ENCODE measurements at places on chromosomes 6 and 20. TPM values are rescaled to one million over a fixed set of nuclear protein-coding genes. Genes with fewer than 3 reads are reported as not detected.

DNA sequence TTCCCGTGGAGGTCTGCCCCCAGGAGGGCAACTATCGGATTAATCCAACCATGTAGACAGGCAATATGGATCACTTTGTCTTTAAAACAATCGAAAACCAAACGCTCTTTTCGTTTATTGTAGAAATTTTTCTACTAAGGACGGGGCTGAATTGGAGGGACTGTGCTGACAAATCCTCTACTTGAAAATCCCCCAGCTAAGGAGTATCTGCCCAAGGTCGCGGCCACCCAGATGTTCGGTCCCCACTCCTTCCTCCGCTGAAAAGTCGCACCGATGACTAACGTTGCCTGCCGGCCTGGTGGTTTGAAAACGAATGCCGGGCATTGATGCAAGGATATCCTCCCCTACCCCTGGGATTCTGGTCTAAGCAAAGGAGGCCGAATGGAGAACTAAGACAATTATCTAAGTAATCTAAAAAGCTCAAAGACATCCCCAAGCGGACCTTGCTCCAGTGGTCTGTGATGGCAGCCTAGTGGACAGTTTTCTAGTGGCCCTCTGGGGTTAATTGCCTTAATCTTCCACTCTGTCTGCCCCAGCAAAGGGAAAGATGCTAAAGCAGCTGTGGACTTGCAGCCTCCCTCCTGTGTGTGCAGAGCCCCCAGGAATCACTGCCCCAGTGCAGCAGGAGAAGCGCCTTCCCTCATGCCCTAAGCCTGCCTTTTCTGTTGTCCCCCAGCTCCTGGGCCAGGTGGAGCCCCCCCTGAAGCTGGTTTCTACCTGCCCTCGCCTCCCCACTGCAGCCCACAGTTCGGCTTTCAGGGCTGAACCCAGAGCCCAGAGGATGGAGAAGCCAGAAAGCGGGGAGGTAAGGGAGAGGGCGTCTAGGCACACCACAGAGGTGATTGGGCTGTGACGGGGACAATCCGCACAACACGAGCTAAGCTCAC lies 3.6 kb upstream of the FOXC1 start:
- no peak overlapping the region for H3K4me3 ChIP-seq
- H3K27ac ChIP-seq: no peak overlapping the region
- peaks cover 18% of the 10 kb centered on the region for H3K4me1 ChIP-seq
- H3K36me3 ChIP-seq: no peaks in the 10 kb centered on the region

The GRIK2 gene
- total RNA-seq: 1.1 TPM

- no peaks in the 10 kb centered on the region for H3K36me3 ChIP-seq
- H3K4me3 ChIP-seq: no peak overlapping the region
- no peak overlapping the region for H3K27ac ChIP-seq
- H3K4me1 ChIP-seq: peaks cover 12% of the 10 kb centered on the region
- DNase-seq: no peak
Measured at GRCh38 chr6:32096087-32096393, 13.1 kb downstream of the TNXB start.

DNA sequence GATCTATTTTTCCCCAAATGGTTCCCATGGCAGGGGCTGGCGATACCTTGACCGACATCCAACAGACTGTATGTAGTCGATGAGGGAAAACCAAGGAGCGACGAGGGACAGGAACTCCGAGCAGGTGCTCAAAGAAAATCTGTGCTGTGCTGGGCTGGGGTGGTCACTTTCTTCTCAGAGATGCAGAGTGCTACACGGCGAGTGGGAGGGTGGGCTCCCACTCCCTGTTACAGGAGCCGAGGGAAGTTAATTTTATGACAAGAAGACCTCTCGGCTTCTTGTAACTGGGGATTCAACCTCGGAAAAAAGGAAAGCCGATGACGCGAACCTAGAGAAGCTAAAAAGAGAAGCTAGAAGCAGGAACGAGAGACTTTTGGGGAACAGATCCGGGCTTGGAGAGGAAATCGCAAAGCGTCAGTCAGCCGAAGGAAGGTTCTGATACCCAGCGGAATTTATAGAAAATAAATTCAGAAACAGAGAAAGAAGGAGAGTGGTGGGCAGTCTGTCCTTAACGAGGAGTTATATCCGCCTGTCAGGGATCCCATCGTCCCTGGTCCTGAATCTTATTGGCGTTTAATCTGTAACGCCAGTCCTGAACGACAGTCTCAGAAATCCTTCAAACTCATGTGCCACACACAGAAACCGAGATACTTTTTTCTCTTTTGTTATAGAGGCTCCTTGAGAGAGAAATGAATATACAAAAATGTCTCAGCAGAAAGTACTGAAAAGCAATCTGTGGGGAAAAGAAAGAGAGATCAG lies 84.6 kb upstream of the ZNF322 start:
- no peak overlapping the region for H3K4me3 ChIP-seq
- H3K36me3 ChIP-seq: no peaks in the 10 kb centered on the region
- DNase-seq: no peak
- H3K4me1 ChIP-seq: no peaks in the 10 kb centered on the region

DNA sequence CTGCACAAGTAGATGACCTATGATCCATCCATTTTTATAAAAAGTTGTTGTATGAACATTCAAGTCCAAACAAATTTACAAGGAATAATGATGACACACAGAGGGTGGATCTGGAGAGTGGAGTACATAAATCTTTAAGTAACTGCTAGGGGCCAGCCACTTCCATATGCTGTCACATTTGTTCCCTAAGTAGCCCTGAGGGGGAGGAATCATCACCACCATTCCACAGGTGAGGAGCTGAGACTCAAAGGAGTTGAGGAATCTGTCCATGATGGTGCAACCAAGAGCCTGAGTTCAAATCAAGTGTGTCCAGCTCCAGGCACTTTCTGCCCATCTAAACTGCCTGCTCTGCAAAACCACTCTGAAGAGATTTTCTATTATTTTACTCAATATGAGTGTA lies 132.1 kb downstream of the AIG1 start:
- peak overlapping the region; percentile 7 for H3K27ac ChIP-seq
- peaks cover 9% of the 10 kb centered on the region for H3K4me1 ChIP-seq
- no peaks in the 10 kb centered on the region for H3K27me3 ChIP-seq
- no peak for DNase-seq
- H3K4me3 ChIP-seq: no peak overlapping the region

DNA sequence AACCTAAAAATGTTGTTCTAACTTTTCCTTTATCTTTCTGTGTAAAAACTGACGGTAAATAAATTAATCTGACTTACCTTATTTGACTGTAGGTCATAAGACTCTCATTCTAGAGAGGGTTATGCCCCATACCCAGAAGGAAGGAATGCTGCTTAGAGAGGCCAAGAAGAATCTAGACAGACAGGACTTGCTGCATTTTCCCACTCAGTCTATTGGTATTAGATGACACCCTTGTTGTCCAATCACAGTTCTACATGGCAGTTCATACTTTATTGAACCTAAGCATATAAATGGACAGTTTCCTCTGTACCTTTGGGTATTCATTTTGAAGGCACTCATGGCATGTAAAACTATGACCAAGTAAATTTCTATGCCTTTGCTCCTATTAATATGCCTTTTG lies 359.6 kb upstream of the ID4 start:
- H3K36me3 ChIP-seq: no peaks in the 10 kb centered on the region
- DNase-seq: no peak
- H3K4me3 ChIP-seq: no peak overlapping the region

GRCh38 chr6:28373925-28374324 lies 24.2 kb downstream of the ZKSCAN3 start:
- DNase-seq: no peak
- no peak overlapping the region for H3K27ac ChIP-seq
- H3K4me3 ChIP-seq: no peak overlapping the region
- H3K27me3 ChIP-seq: no peaks in the 10 kb centered on the region
- no peaks in the 10 kb centered on the region for H3K4me1 ChIP-seq

- H3K27ac ChIP-seq: no peak overlapping the region
- H3K4me3 ChIP-seq: no peak overlapping the region
- H3K27me3 ChIP-seq: no peaks in the 10 kb centered on the region
- no peaks in the 10 kb centered on the region for H3K4me1 ChIP-seq
- no peaks in the 10 kb centered on the region for H3K36me3 ChIP-seq
- no peak for DNase-seq
Measured at GRCh38 chr20:7608250-7608649, 332.0 kb downstream of the HAO1 start.

The SLC16A10 gene
- 40.8 TPM for total RNA-seq

DNA sequence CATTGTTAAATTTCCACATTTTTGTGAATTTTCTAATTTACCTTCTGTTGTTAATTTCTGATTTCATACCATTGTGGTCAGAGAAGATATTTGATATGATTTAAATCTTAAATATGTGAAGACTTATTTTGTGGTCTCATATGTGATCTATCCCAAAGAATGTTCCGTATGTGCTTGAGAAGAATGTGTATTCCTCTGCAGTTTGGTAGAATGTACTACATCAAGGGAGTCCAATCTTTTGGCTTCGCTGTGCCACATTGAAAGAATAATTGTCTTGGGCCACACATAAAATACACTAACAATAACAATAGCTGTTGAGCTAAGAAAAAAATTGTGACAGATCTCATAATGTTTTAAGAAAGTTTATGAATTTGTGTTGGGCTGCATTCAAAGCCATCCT lies 176.2 kb upstream of the PRND start:
- DNase-seq: no peak
- no peak overlapping the region for H3K4me3 ChIP-seq
- H3K4me1 ChIP-seq: no peaks in the 10 kb centered on the region
- H3K27me3 ChIP-seq: no peaks in the 10 kb centered on the region

The MAS1L gene
- total RNA-seq: not detected

DNA sequence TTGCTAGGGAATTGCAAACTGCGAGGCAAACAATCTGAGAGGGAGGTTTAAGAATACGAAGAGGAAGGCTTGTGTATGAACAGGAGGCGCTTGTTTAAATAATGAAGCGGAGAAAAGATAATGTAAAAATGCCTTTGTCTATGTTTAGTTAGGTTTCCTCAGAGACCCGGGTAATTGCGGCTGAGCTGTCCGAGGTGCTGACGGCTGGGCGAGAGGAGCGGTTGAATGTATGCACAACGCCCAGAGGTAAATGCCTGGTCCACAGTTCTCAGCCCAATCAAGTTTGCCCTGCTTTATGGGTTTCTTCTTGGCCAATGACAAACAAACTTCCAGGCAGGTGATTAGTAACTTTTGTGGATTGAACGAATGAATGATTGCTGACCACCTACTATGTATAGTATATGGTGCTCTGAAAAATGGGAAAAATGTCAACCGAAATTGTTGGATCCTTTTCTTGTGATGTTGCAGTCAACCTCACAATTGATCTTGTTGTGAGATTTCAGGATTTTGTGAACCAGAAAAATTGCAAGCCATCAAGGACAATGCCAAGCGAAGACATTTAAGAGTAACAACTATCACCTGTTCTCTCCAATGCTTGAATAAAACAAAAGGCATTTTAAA lies 38.3 kb upstream of the SLC32A1 start:
- H3K4me1 ChIP-seq: no peaks in the 10 kb centered on the region
- H3K36me3 ChIP-seq: no peaks in the 10 kb centered on the region
- H3K4me3 ChIP-seq: no peak overlapping the region
- no peak overlapping the region for H3K27ac ChIP-seq

DNA sequence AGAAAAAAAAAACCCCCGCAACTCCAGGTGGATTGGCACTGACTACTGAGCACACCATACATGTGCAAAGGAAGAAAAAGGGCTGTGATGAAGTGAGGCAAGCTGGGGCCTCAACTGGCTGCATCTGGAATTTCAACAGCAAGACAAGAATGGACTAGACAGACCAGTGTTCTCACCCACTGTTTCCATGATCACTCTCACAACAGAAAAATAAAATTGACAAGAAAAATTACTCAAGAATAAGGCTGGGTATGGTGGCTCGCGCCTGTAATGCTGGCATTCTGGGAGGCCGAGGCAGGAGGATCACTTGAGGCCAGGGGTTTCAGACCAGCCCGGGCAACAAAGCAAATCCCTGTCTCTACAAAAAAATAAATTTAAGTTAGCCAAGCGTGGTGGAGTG lies 18.8 kb downstream of the ZNF217 start:
- peaks cover 10% of the 10 kb centered on the region for H3K4me1 ChIP-seq
- DNase-seq: no peak
- H3K4me3 ChIP-seq: no peak overlapping the region
- H3K27me3 ChIP-seq: no peaks in the 10 kb centered on the region
- H3K27ac ChIP-seq: no peak overlapping the region

The VSX1 gene
- total RNA-seq: 0.19 TPM

The RIN2 gene
- 43.5 TPM for total RNA-seq

The UBE2J1 gene
- total RNA-seq: 55.4 TPM

The TRAPPC3L gene
- 0.17 TPM for total RNA-seq
